ENCODE measurements at places on chromosomes 2 and 18.

DNA sequence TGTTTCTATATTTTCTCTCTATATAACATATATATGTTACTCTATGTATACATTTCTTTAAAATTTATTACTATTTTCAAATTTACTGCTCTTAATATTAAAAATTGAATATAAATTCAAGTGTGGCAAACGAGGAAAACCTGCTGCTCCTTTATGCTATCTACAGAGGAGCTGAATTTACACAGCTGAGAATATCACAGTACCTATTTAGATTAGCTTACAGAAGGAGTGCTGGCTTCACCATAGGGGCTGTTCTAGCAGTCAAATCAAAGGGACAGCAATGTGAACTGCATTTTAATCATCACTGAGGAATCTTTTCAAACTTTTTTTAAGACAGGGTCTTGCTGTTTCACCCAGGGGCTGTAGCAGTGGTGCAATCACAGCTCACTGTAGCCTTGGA is 213.8 kb downstream of the SRBD1 start:
- DNase-seq, result no peak

- DNase-seq, result no peak
Measured at GRCh38 chr2:235642446-235643098, 148.7 kb downstream of the AGAP1 start.

DNA sequence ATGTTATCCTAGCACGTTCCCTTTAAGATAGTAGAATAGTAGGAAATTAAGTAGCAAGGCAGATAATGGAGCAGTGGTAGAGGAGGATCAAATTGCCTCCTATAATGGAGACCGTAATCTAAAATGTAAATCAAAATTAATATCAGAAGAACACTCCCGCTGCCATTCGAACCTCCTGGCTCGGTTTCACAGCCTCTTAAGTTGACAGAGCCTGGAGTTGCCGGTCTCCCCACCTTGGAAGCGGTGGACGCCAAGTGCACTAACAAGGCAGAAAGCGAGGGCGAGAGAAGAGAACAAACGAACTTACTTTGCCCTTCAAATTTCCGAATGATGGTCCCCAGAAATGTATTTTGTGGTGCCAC is 450 bp downstream of the KCNH7 start:
- DNase-seq, result no peak

DNA sequence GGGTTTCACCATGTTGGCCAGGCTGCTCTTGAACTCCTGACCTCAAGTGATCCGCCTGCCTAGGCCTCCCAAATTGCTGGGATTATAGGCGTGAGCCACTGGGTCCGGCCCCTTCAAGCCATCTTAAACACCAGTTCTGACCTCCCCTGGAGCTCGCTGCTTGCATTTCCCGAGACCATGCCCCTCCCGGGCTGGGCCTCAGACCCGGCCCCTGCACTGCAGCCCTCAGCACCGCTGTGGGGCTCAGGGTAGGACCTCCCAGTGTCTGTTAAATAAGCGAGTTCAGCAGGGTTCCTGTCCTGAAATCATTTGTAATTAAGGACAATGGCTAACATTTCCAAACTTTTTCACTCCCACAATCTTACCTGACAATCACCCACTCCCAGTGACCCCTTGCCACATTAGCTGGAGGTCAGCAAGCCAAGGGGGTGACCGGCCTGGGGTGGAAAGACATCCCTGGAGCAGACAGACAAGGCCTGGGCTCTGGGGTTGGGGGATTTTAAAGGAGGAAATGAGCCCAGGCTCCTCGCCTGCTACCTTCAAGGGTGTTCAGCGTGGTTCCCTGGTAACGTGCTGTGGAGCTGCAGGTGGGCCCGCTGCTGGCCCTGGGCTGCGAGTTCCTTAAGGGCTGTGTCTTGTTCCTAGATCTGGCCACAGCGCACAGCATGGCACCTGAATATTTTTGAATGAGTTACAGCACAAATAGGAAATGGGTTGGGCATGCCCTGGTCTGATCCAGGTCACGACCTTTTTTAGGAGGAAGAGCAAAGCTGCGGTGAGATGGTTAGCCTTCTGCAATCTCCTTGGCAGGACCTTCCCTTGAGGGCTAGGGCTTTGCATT is 15.1 kb downstream of the CYS1 start:
- DNase-seq, result no peak

- DNase-seq, result no peak
Measured at GRCh38 chr2:37243435-37243834, 12.0 kb downstream of the NDUFAF7 start.

DNA sequence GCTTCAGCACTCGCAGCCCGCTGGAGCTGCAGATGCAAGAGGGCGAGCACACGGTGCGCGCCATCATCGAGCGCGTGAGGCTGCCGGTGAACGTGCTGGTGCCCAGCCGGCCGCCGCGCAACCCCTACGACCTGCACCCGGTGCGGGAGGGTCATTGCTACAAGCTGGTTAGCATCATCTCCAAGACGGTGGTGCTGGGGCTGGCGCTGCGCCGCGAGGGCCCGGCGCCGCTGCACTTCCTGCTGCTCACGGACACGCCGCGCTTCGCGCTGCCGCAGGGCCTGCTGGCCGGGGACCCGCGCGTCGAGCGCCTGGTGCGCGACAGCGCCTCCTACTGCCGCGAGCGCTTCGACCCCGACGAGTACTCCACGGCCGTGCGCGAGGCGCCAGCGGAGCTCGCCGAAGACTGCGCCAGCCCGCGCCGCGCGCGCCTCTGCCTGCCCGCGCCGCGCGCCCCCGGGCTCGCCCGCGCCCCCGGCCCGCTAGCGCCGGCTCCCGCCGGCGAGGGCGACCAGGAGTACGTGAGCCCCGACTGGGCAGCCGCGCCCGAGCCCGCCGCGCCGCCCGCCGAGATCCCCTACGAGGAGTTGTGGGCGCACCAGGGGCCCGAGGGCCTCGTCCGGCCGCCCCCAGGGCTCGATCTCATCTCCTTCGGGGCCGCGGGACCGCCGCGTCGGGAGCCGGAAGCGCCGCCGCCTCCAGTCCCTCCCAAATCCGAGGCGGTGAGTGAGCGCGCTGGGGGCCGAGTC is 11.8 kb downstream of the GAREM2 start:
- DNase-seq, result peak; percentile 73

DNA sequence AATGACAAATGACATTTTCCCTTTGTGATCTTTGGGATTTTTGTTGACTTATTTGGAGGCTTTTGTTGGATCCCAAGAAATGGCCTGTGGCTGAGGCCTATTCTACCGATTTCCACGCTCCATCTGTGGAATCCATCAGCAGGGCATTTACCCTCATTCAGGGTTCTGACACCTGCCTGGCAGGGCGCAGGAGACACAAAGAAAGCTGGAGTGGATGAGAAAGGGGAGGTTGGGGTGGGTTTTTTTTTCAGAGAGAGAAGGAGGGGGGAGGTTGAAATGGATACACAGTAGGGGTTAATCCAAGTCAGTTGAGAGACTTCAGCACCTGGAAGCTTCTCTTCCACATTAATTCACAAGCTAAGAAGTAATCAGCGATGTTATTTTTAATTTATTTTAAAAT is 59.7 kb downstream of the PAX3 start:
- no peak for DNase-seq

DNA sequence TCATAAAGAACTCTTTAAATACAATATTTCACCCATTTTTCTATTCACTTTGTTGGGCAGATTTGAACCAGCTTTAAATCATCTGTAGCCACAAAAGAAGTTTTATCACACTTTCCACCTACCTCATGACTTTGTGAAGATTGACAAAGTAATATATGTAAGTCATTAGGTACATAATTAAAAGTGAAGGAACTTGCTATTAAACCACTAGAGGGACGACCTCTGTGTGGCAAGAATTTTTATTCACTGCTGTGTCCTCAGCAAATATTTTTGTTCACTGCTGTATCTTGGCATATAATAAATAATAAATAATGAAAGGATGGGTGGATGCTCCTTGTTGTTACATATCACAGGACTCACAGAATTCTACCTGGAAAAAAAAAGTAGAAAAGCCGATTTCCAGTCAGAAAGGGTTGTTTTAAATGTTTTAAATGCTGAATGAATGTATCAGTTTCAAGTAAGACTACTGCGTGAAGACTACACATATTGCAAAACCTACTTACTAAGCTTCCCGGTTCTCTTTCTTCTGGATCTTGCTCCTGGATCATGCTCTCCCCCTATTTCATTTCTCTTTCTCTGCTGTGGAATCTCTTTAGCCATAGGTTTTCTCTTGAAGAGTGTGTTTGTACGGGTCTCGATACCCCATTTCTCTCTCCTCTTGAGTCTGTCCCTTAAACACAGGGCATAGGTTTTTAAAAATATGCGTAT is 44.8 kb downstream of the KCMF1 start:
- no peak for DNase-seq

- no peak for DNase-seq
Measured at GRCh38 chr2:132871831-132872230, 201.8 kb upstream of the LYPD1 start.

DNA sequence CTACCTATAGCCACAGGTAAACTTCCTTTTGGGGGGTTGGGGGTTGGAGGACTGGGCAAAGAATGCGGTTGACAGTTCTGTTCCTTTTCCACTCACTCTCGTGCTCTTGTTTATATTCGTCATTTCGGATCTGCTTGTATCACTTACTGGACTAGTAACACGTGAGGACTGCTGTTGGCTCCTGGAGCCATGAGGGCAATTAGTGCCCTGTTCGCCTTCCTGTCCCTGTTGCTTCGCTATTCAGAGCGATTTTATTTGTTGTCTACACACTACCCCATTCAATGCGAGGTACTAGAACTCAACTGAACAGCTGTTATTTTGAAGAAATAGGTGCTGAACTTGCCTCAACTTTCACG is 1.1 kb downstream of the KCNJ3 start:
- no peak for DNase-seq

DNA sequence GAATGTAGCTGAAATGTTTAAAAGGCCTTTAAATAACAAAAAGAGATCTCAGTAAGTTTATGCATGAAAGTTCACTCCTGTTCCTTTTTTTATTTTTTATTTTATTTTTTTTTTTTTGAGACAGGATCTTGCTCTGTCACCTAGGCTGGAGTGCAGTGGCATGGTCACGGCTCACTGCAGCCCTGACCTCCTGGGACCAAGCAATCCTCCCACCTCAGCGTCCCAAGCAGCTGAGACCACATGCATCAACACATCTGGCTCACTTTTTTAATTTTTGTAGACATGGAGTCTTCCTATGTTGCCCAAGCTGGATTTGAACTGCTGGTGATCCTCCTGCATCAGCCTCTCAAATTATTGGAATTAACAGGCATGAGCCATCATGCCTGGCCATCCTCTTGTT is 84.3 kb downstream of the KANSL1L start:
- DNase-seq, result no peak

GRCh38 chr2:135694711-135695110 is 46.9 kb upstream of the UBXN4 start:
- DNase-seq, result no peak

- no peak for DNase-seq
Measured at GRCh38 chr2:133421516-133422324, 146.5 kb downstream of the NCKAP5 start.

DNA sequence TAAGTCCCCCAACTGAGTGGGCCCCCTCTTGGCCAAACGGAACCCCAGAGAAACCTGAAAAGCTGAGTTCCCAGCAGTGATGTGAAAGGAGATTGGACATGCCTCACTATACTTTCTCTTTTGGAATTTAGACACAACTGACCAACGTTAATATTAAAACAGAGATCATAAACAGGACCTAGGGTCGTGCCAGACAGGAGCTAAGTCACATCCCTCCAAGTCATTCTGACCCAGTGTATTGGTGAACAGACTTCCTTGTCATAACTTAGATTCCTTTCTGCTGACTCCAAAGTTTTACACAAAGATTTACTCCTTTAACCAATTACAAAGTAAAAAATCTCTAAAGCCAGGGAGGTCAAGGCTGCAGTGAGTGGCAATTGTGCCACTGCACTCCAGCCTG is 46.9 kb downstream of the UXS1 start:
- DNase-seq, result no peak

DNA sequence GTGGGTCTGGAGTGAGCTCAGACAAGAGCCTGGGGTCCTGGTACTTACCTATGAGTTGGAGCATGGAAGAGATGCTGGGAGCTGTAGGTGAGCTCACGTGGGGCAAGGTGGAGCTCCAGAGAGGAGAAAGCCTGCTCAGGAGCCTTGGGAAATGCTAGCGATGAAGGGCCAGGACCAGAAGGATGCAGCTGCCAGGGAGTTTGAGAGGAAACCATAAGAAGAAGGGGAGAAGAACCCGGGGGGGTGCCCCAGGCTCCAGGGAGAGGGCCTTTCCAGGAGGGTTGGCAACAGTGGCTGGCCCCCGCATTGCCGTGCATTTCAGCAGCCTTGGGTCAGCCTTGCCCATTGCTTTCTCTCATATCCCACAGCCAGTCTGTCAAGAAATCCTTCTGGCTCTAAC is 268.7 kb downstream of the GLI2 start:
- DNase-seq, result no peak

GRCh38 chr2:111160758-111161157 is 40.0 kb downstream of the BCL2L11 start:
- no peak for DNase-seq

- DNase-seq, result no peak
Measured at GRCh38 chr18:44715245-44715644, 34.6 kb downstream of the SETBP1 start.

- DNase-seq, result no peak
Measured at GRCh38 chr2:189896809-189897208, 112.6 kb downstream of the PMS1 start.

DNA sequence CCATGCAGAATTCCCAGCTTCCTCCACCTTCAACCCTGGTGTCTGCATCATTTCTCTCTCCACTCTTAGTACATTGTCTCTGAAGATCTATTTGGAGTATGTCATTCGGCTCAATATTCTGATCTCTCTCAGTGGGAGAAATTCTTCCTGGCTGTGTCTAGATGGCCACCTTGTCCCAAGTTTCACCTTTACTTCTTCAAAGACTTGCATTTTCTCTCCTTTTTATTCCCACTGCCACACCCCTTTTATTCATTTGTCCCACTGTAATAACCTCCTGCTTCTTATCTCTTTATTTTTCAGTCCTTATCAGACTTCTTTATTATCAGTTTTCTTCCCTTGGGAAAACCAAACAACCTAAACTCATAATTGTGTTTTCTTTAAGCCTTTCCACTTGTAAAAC is 54.3 kb upstream of the CERS6 start:
- no peak for DNase-seq

DNA sequence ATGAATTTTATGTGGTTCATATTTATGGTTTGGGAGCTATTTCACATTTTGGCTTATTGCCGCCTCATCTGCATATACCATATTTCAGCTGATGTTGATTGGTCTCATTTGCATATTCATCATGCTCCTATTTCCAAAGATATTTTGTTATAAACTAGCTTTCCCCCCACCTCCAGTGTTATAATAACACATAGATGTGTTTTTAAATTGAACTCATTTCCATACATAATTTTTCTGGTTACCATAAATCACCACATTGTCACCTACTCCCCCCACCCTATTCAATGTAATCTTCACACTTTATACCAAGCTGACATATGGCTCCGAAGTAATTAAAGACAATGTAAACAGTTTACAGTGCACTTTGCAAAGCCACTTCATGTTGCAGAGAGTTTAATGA is 101.2 kb downstream of the FSHR start:
- no peak for DNase-seq

DNA sequence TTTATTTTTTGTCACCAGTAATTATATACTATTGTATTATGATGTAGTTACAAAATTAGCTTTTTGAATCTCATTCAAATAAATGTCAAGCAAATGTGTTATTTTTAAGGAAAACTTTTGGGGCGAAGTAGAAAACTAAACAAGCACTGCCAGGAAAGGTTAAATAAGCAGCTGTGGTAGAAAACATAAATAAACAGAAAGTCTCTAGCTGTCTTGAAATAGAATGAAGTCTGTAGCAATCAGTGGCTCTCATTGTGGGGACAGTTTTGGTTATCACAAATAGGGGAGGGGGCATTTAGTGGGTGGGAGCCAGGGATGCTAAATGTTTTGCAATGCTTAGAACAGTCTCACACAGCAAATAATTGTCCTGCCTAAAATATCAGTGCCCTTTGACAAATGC is 3.4 kb downstream of the INSIG2 start:
- DNase-seq, result no peak

GRCh38 chr2:241035818-241036396 is 37.5 kb downstream of the SNED1 start:
- no peak for DNase-seq

Data from activated gamma-delta T cell (primary cell).